ENCODE measurements at places on chromosomes 4 and X. TPM values are rescaled to one million over a fixed set of nuclear protein-coding genes. Genes with fewer than 3 reads are reported as not detected.

- peak; percentile 16 for DNase-seq
Observed at GRCh38 chr4:62531731-62532130, 1331.6 kb downstream of the ADGRL3 start.

- DNase-seq = no peak
Observed at GRCh38 chr4:40557736-40558135, 71.9 kb downstream of the RBM47 start.

Gene SULT1E1
- not detected for total RNA-seq

DNA sequence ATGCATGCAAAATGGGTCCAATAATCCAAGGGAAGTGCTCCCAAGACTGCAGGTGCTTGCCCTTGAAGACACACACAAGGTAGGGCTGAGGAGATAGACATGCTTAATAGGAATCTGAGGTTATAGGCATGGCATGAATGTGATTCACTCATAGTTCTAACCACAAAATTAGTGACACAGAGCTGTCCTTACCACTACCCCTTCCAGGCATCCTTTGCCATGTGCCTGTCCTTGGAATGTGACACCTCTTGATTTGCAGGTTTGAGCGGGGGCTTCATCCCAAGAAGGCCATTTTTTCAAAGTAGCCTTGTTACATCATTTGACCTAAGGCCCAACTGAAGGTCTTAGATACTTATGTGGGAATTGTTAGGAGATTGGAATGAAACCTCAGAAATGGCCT is 112.5 kb downstream of the CCNG2 start:
- DNase-seq = no peak

DNA sequence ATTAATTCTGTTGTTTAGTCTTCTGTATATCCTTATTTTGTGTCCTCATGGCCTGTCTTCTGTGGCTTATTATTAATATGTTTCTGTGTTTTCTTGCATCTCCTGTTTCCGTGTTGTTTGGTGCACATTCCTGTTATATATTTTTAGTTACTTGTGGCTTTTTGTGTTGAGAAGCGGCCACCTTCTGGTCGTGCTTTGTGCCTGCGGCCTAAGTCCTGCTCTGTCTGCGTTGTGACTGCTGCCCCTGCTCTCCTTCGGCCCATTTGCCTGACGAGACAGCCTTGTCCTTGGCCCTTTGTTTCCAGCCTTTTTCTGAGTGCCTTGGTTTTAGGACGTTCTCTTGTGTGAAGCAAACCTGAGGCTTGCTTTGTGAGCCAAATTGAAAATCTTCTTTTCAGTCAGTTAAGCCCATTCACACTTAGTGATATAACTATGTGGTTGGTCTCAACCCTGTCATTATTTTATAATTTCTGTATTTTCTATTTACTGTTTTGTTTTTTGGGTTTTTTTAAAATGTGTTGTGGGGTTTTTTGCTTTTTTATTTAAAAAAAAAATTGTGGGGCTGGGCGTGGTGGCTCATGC is 43.8 kb downstream of the TNIP2 start:
- DNase-seq = no peak

Gene WDR13
- total RNA-seq = 28.0 TPM

DNA sequence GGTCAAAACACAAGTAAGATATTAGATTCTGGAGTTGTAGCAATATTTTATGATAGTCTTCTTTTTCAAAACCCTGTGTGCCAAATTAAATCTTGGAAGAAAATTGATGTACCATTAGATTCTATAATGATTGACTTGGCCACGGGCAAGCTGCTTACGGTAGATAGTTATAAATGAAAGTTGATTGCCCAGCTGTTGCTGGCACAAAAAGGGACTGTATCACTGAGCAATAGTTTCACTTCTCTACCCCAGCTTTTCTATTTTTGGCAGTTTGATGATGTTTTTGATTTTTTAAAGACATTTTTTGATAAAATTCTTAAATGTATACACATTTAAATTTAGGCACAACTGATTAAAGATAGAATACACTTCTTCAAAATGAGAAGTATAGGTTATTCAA is 333.3 kb downstream of the TRAM1L1 start:
- no peak for DNase-seq

Gene RS1
- total RNA-seq = not detected

DNA sequence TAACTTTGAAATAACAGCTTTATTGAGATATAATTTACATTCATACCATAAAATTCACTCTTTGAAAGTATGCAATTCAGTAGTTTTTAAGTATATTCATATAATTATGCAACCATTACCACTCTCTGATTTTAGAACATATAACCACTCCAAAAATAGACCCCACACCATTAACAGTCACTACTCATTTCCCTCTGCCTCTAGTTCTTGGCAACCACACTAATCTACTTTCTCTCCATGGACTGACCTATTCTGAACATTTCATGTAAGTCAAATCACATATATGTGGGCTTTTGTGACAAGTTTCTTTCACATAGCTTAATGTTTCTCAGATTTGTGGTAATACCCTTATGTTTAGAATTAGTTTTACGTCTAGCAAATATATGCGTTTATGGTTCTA is 19.5 kb upstream of the GLRA3 start:
- no peak for DNase-seq

DNA sequence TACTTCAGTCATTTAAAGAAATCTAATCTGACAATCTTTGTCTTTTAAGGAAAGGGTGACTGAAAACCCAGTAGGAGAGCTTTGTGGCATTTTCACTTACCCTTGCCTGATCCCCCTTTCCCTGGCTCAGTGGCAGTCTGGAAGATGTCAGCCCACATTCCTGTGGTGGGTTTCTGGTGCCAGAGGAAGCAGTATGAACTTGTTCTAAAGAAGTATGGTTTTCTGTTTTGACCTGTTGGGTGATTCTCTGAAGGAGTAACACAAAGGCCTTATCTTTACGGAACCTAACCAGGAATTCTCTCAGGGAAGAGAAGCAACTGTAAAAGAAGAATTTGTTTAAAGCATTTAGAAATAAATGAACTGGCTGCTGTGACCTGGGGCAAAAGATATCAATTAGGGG is 41.9 kb downstream of the BMP15 start:
- no peak for DNase-seq

DNA sequence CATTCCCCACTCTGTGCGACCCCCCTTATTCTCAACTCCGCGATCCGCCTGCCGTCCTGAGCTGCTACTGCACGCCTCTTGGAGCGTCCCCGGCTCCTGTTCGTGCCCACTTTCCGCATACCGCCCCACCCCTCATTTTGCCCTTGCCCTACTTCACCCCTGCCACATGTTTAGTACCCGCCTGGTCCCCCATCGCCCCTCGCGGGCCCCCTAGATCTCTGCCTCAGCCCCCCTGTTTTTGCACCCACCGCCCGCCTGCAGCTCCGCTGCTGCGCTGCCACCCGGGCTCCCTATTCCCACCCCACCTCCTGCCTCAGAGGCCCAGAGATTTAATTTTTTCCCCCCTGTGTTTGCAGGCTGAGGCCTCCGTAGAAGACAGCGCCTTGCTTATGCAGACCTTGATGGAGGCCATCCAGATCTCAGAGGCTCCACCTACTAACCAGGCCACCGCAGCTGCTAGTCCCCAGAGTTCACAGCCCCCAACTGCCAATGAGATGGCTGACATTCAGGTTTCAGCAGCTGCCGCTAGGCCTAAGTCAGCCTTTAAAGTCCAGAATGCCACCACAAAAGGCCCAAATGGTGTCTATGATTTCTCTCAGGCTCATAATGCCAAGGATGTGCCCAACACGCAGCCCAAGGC is 1.4 kb downstream of the MAGED1 start:
- peak; percentile 22 for DNase-seq

Gene ERCC6L
- total RNA-seq = 19.8 TPM

DNA sequence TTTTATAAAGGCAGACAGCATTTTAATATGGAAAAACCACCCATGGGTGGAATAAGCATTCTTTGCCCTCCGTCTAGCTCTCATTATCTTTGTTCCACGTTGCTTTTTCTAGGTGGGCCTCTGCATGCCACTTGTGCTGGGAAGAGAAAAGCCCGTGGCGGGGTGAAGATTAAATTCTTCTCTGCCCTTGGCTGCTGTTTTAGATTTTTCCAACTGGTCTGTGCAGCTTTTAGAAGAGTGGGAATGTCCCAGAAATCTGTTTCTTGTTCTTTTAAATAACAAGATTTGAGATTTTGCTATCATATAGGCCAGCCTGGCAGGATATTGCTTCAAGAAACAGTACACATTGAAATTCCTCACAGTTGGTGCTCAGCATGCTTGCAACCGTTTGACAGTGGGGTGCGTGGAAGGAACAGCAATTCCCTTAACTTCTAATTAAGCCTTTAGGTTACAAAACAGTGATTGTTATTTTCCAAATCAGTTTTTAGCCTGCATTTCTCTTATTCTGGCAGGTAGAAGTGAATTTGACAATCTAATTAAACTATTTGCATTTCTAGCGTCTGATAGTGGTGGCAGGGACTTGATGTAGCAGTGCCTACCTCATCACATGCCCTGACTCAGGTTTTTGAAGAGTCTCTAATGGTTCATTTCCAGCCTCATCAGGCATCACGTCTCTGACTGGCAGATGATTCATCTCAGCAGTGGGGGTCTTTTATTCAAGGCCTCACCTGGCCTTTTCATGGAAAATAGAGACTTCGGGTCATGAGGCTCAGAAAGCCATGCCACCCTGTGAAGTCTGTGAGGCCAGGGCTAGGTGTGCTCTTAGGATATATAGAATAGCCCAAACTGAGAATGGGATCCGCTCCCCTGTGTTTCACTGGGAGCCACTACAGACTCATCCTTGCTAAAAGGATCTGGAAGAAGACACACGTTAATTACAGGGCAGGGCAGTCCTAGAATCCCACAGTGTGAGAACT is 50.8 kb downstream of the PPEF1 start:
- DNase-seq = no peak

DNA sequence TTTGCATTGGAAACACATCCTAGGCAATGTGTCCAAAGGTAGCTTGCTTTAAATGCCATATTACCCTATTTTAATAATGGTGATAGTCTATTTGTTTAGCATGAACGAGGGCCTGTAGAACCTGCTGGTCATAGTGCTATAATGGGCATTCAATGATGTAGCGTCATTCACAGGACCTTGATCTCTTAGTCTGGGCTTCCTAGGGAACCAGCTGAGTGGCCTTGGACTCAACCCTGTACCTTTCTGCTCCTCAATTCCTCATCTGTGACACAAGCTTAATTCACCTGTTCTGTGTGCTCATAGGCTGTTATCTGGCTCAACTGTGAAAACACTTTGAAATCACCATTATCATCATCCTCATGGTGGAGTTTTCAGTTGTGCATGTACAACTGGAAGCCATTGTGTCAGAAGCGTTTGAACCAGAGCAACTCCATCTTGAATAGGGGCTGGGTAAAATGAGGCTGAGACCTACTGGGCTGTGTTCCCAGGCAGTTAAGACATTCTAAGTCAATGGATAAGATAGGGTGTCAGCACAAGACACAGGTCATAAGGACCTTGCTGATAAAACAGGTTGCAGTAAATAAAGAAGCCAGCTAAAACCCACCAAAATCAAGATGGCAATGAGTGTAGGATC is 346.8 kb upstream of the KLF3 start:
- no peak for DNase-seq

- DNase-seq = no peak
Observed at GRCh38 chr4:94160774-94161173, 46.9 kb upstream of the SMARCAD1 start.

DNA sequence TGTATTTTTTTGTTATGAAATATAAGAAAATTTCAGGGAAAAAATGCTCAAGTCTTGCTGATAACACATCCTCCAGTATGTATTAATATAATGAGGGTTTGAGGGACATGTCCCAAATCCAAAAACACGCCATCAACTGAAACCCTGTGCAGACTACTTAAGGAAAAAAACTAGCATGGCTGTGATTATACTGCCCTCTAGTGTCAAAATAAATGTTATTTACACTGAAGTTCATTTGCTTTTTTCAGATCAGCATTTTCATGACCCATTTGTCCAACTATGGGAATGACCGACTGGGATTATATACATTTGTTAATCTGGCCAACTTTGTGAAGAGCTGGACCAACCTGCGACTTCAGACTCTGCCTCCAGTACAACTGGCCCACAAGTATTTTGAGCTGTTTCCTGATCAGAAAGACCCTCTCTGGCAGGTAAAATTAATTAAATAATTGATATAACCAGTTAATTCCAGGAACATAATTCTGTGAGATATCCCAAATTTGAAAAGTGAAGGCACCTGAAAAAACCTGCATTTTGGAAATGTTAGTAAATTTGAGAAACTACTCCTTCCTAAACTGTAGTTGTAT is 128.5 kb downstream of the PRSS12 start:
- DNase-seq = no peak

- DNase-seq = no peak
Observed at GRCh38 chr4:78803983-78804382, 27.8 kb downstream of the BMP2K start.

Gene DMP1
- total RNA-seq = 0.11 TPM

GRCh38 chr4:157664726-157665125 is 444.2 kb downstream of the GRIA2 start:
- no peak for DNase-seq

GRCh38 chr4:39134683-39135306 is 47.5 kb upstream of the WDR19 start:
- no peak for DNase-seq

- DNase-seq = no peak
Observed at GRCh38 chr4:131207589-131207988, 1941.5 kb upstream of the PCDH10 start.

GRCh38 chr4:83221897-83222441 is 62.6 kb downstream of the COQ2 start:
- DNase-seq = no peak

DNA sequence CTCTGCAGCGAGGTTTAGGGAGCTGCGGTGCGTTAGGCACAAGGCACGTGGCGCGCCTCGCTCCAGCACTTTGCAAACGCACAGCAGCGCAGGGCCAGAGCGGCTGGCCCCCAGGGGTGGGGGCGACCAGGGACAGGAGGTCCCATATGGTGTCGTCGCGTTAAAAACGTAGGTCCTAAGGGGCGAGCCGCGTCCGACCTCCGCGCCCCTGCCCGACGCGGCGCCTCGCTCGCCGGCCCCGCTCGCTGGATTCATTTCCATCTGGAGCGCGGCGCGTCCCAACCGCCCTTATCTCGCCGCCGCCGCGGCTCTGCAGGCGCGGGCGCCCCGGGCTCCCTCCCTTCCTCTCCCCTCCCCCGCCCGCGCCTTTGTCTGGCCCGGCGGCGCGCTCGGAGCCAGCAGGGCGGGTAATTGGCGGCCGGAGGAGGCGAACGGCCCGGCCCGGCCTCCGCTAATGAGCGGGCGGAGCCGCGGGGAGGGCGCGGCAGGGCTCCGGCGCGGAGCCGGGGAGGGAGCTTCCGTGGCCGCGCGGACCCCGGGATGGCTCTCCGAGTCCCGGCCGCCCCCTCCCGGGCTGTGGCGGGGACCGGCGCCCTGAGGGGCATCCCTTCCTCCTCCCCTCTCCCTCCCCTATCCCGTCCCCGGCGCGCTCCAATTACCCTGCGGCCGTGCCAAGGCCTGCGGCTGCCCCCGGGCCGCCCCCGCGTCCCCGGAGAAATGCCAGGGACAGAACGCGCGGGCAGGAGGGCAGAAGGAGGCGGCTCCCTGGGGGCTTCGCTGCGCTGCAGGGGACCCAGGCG is 409.0 kb downstream of the BCOR start:
- peak; percentile 62 for DNase-seq

Gene MORC4
- 3.0 TPM for total RNA-seq

Gene TMEM187
- total RNA-seq = 12.3 TPM

DNA sequence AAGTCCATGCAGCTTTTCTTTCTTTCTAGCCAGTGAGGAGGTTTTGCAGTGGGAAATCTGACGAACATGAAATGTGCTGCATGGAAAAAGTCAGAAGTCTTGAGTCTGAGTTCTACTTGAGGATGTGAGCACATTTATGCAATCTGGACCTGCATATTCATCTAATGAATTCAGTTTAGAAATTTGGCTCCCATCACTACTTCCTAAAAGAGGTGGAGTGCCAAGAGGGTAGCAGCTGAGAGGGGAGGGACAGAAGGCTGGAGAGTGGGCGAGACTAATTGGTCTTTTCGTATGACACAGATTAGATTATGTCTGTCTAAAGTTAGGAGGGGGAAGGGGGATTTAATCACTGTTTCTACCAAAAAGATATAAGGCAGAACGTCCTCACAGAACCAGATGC is 535.9 kb downstream of the IQCM start:
- DNase-seq = no peak
